ENCODE measurements at places on chromosomes 12 and 14. TPM values are rescaled to one million over a fixed set of nuclear protein-coding genes. Genes with fewer than 3 reads are reported as not detected.
A peak's percentile ranks its signal among the peaks of the same experiment; 100 is the strongest.

- DNase-seq: no peak
These were observed 19.8 kb upstream of the KCNH3 start for GRCh38 chr12:49518914-49519573.

DNA sequence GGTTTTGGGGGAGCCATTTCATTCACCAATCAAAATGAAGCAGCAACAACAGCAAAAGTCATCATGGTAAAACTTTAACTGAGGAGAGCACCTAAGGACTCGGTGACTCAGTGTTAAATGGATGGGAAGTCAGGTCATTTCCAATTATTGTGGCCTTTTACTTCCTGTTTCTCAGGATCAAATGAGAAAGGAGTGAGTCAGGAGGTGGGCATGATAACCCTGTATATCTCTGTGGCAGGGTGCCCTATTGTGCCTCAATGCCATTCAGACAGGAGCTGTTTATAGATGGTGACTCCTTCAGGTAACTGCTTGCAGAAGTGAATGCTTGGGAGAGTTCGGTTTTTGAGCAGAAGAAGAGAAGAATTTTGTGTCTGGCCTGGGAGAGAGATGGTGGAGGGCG lies 135.5 kb upstream of the CPM start:
- DNase-seq: peak; percentile 75

DNA sequence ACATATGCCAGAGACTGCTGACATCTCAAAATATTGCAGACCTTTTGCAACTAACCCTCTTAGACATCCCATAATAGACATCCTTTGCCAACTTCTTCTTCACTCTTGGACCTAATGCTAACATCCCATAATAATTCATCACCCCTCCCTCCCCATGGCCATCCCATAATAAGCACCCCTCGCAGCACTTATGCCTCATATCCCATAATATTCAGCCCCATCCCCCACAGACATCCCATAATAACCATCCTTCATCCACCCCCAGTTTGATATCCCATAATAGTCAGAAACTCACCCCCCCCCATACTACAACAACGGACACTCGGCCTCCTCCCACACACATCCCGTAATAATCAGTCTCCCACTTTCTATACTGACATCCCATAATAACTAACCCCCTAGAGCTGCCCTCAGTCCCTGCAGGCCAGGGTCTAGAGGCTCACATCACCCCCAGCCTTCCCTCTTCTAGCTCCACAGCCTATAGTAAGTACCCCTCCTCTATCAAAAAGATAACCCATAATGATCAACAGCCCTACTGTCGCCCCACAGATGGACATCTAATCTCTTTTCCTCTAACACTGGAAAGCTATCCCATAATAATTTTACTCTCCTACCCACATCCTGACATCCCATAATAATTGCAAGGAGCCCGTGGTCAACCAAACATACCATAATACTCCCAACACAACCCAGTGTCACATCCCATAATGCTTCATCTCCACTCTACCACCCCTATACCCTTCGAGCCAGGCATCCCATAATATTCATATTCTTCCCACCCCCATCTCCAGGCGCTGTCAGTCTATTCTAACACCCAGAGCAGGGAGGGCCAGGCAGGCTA lies 792 bp upstream of the CHD4 start:
- peak; percentile 44 for DNase-seq

DNA sequence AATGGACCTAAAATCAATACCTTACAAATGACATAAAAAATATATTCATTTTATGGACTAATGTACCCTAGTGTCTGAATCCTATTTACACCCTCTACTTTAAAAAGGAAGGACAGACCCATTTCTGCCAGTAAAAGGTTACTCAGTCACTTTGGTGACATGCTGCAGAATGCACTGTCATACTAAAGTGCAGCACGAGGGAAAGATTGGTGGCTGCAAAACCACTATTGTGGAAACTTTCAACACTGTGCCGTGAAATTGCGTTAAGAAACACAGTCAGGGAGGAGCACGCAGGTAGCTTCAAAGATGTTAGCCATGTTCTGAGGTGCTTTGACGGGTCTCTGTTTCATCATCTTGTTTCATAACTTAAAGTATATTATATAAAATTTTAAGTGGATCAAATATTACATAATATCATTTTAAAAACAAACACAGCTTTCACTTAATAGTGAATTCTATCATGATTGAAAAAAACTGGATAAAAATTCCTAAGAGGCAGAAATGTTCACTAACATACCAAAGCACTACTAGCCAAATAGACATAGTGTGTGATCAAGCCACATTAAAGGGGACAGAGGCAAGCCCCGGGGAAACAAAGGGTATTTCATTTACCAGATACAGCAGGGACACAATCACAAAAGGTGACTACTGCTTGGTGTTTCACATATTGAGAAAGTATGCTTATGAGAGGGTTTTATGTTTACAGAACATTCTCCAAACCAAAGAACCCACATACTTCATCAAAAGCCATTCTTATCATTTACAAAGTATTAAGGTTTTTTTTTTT lies 330.8 kb upstream of the SOX5 start:
- no peak for DNase-seq

- DNase-seq: no peak
These were observed 32.7 kb upstream of the RIN3 start for GRCh38 chr14:92480856-92481255.

GRCh38 chr12:101686176-101686575 lies 11.3 kb upstream of the CHPT1 start:
- DNase-seq: no peak

DNA sequence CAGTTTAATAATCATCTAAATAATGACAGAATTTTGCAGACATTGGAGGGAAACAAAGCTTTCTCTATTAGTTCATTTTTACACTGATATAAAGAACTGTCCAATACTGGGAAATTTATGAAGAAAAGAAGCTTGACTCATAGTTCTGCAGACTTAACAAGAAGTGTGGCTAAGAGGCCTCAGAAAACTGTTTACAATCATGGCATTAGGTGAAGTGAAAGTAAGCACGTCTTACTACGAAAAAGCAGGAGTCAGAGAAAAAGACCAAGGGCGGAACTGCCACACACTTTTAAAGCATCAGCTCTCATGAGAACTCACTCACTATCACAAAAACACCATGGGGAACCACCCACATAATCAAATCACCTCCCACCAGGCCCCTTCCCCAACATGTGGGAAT lies 804.4 kb downstream of the FLRT2 start:
- no peak for DNase-seq

GRCh38 chr12:6056406-6057240 lies 67.8 kb downstream of the VWF start:
- DNase-seq: no peak

DNA sequence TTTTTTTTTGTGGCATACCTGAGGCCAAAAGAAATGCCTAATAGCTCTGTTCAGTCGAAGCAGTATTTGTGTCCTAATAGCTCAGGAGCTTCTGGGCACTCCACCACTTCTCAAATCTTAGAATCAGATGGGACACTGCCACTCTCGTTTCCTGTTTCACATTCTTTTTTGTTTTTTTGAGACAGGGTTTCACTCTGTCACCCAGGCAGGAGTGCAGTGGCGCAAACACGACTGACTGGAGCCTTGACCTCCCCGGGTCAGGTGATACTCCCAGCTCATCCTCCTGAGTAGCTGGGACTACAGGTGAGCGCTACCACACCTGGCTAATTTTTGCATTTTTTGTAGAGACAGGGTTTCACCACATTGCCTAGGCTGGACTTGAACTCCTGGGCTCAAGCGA lies 52.7 kb downstream of the SPPL3 start:
- DNase-seq: no peak

GRCh38 chr12:118986050-118986449 lies 4.7 kb downstream of the SRRM4 start:
- DNase-seq: no peak

DNA sequence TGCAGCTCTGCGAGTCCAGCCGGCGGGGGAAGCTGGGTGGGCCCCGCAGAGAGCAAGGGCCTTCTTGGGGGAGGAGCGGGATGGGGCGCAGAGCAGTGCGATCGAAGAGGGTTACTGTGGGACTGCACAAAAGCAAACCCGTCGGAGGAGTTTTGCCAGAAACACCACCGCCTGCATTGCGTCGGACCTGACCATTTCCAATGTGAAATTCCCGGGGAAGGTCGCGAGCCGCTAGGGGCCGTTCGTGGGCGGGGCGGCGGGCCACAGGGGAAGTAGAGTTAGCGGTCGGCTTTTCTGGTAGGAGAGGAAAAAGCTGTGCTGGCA lies 333 bp upstream of the KCNA1 start:
- peak; percentile 25 for DNase-seq

RECQL gene
- total RNA-seq: 95.1 TPM

LRP1-AS gene
- total RNA-seq: not detected

KLRC2 gene
- total RNA-seq: not detected

NEDD1 gene
- total RNA-seq: 21.3 TPM

LMNTD1 gene
- under 0.01 TPM for total RNA-seq
